ENCODE measurements at places on chromosomes 12 and 14.

DNA sequence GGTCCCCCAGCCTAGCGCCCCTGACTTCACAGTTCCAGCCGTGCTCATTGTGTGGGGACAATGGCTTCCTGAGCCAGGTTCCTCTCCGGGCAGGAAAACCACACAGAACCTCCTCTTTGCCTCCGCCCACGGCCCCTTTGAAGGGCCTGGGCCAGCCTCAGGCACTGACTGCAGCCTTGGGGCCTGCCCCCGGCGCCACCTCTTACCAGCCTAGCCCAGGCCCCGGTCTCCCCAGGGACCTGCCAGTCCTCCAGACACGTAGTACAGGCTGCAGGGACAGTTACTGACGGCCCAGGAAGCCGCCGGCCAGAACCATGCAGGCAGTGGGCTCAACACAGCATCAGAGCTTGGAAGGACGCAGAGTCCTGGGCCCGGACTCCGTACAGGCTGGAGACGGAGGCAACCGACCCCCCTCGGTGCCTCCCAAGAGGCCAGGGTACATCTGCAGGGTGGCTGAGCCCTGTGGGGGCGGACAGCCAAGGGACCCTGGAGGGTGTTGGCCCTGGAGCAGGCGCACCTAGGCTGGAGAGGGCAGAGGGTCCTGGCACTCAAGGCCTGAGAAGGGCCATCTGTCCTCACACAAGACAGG lies 20.9 kb upstream of the NUDT14 start:
- DNase-seq: no peak

GRCh38 chr12:82972624-82973023 lies 285.9 kb downstream of the TMTC2 start:
- DNase-seq: no peak

GRCh38 chr14:76830556-76830955 lies 4.3 kb downstream of the LRRC74A start:
- no peak for DNase-seq

GRCh38 chr14:75831952-75832351 lies 149.8 kb downstream of the TGFB3 start:
- DNase-seq: peak; percentile 50

DNA sequence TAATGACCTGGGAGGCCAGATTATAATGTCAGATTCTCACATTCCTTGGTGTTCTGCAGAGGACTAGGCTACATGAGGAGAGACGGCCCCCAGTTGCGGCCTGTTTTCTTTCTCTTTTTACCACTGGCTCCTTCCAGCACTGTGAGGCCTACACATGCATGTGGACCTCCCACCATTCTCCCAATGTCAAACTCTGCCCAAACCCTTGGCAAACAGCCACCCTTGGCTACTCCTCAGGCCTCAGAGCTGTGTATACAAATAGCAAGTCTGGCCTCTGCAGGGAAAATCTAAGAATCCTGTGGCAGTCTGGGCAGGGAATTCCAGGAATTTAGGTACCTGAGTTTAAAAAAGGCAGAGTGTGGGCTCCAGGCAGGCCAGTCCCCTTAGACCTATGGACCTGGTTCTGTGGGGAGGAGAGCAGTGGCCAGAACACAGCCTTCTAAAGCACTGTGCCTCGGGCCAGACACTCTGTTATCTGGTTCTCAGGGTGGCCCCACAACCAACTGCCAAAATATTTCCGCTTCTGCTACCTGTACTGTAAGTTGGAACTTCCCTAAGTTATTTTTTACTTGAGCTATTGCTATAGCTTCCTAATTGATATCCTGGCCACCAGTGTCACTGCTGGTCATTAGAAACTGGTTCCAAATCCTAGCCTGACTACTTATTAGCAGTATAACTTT lies 19.9 kb upstream of the NEDD1 start:
- no peak for DNase-seq

DNA sequence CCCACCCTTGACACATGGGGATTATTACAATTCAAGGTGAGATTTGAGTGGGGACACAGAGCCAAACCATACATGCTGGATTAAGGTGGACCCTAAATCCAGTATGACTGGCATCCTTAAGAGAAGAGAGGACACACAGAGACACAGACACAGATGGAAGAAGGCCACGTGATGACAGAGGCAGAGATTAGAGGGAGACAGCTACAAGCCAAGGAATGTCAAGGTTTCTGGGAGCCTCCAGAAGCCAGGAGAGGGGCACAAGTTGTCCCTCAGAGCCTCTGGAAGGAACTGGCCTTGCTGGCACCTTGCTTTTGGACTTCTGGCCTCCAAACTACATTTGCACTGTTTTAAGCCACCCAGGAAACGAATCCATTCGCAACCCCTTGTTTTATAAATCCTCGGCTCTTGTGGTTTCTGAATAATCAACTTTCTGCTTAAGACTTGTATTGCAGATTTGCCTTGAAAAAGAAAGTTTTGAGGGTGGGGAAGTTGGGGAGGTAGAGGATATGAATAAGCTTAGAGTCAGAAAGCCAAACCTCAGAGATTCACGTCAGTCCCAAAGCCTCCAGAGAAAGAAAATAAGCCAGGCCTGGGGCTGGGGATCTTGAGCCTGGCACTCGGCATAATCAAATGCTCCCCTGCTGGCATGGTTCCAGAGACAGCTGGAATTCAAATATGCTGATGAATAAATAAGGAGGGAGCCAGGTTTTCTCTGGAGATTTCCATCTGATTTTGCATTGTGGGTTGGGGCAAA lies 224.2 kb upstream of the PWP1 start:
- DNase-seq: peak; percentile 67

- DNase-seq: peak; percentile 56
Observed at GRCh38 chr14:74652541-74652940, 40.5 kb upstream of the LTBP2 start.

GRCh38 chr14:31300883-31301282 lies 93.3 kb upstream of the HECTD1 start:
- DNase-seq: no peak

- no peak for DNase-seq
Observed at GRCh38 chr14:82420871-82421270, 887.2 kb upstream of the SEL1L start.
